ENCODE measurements at places on chromosomes 3 and 15.

DNA sequence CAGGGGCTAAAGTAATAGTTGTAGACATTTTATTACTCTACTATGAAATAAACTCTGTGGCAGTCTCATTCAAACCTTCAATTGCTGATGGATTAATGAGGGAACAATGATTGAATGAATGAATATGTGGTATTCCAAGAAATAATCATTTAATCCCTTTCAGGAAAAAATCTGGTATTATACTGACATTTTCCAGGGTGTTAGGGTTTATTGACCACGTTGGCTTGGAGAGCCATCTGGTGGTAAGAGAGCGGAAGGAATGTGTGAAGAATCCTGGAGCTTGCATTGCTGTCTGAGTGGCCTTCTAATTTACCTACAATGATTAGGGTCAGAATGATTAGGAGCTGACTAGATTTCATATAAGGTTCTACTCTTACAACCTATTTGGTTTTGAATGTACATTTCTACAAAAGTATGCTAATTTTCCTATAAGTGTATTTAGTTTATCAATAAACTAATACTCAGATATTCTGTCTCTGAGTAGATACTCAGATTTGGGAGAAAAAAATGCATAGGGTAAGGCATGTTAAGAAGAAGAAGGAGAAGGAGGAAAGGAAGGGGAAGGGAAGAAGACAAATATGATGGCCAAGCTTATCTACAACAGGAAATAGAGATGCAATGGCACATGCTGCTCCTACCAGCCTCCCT lies 249.9 kb downstream of the ROBO1 start:
- DNase-seq, result peak; percentile 47

DNA sequence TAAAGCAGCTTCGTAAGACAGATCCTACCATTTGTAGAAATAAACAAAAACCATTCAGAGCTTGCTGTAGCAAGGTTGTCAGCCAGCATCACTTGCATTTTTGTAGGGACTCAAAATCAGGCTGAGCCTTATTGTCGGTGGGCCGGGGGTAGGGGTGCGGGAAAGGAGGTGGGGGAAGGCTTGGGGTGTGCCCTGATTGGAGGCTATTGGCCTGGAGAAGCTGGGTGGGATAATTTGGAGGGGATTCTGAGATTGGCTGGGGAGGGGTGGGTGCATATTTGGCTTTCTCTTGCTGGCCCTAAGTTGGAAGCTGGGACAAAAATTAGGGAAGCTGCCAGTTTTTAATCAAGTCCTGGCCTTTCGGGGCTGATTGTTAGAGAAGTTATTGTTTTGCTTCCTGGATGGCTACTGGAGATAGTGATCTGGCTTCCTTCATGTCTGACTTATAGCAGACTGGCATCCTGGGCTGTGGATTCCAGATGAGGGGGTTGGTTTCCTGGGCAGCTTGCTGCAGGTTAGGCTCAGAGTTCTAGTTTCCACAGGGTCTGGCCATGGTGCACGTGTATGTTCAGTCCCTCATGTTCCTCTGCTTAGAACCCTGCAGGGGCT lies 22.8 kb downstream of the STOML1 start:
- DNase-seq, result no peak

GRCh38 chr15:42338500-42338899 lies 20.8 kb upstream of the CAPN3 start:
- no peak for DNase-seq

DNA sequence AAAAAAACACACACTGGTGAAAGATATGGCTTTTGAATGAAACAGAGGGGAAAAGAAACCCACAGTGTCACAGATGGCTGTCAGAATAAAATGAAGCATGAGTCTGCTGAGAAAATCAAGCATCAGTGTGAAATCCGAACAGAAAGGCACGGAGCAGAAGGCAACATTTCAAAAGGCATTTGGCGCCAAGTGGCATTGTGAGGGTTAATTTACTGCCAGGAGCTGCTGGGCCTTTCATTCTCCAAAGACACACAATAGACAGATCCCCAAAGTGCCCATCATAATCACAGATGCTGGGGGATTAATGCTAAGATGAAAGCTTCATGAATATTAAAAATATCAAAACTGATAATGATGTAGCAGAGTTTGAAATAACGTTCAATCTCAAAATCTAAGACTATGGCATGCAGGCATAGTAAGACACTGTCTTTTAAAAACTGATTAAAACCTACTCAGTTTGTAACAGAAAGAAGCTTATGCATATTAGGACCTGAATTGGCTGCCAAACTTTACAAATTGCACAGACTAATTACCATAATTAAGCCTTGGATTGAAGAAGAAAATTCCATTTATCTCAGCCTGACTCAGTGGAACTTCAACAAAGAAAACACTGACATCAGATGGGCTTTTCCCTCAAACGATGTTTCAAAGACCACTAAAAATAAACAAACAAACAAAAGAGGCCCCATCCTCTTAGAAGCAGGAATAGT lies 589.2 kb downstream of the ROBO1 start:
- no peak for DNase-seq

DNA sequence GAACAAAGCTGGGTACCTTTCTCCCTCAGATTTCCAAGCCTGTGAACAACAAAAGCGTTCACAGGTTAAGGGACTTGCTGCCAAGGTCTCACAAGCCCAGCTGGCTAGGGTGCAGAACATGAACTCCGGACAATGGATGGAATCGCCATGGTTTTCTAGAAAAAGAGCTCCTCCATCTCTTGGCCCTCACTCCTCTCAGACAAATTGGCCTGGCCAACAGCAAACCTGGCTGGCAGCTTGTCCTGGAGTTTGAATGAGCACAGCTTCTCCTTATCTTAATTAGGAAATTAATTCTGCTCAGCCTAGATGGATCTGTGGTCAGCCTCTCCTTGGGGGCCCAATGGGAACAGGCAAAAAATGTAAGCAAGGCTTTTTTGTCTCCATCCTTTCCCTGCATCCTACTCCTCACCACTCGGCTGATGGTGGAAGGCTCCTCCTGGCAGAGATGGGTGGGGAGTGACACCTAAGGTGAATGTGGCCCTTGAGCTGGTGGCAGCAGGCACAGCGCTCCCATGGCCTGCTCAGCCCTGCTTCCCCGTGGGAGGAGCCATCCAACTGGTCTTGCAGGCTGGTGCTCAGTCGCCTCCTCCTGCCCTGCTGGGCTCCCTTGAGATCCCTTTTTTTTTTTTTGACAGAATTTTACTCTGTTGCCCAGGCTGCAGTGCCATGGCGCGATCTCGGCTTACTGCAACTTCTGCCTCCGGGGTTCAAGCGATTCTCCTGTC lies 5.8 kb downstream of the KLHL25 start:
- no peak for DNase-seq

- no peak for DNase-seq
These were observed 36.7 kb downstream of the SMAD3 start for GRCh38 chr15:67101911-67102598.

DNA sequence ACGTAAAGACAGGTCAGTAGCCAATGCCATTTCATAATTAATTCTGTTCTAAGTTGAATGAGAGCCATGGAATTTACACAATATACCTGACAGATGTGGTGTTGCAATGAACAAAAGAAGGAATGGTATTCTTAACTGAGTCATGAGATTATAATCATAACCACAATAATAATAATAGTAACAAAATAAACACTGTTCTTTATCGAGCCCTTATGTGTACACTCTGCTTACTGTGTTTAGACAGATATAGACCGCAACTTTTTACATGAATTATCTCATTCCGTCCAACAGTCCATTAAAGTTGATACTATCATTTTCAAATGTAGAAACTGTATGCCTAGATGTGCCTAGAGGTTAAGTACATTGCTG lies 28.2 kb upstream of the SCAANT1 start:
- no peak for DNase-seq

DNA sequence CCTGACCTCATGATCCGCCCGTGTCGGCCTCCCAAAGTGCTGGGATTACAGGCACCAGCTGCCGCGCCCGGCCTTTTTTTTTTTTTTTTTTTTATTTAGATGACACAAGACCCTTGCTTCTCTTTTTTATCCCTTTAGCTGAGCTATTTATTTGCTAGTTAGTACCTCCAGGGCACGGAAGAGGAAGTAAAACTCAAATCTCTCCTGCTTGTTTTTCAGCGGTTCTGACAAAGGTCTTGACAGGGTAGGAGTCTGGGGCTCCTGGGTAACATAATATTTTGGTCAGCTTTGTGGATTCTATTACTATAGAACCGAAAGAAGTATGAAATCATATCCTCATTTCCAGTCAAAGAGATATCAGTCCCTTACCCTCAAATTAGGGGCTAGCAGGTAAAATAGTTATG lies 44.0 kb upstream of the ETV5 start:
- no peak for DNase-seq

- no peak for DNase-seq
These were observed 426.7 kb downstream of the AGBL1 start for GRCh38 chr15:86506401-86506800.

DNA sequence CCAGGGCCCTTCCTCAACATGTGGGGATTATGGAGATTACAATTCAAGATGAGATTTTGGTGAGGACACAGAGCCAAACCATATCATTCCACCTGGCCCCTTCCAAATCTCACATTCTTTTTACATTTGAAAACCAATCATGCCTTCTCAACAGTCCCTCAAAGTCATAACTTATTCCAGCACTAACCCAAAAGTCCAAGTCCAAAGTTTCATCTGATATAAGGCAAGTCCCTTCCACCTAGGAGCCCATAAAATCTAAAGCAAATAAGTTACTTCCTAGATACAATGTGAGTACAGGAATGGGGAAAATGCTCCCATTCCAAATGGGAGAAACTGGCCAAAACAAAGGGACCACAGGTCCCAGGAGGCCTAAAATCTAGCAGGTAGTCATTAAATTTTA lies 309.5 kb upstream of the SLITRK3 start:
- no peak for DNase-seq

DNA sequence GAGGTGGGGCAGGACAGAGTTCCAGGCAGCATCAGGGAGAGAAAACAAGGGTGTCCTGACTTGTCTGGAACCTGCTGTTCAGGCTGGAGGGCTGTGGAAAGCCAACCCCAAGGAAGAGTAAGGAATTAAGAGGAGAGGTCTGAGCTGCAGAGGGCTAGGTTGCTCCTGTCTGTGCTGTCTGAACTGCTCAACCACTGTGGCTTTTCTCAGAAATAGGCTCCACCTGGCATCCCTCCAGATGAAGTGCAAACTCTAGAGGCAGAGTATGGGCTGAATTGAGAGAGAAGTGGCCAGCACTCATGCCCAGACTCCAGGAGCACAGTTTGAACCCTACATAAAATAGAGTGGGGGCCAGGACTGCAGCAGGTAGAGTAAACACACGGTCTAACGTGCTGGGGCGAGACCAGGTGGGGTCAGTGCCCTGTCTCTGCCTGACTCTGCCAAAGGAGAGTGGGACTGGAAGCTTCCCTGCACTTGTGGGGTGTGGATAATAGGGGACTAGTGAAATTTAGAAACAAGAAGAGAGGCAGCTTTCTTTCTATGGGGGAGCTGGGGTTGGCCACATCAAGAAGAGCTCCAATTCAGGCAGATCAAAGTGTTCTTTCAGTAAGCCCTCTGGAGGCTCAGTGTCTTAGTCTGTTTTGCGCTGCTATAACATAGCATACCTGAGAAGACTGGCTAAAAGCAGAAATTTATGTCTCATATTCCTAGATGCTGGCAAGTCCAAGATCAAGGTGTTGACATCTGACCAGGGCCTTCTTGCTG lies 28.0 kb upstream of the MNS1 start:
- no peak for DNase-seq

- no peak for DNase-seq
These were observed 355.1 kb downstream of the CLSTN2 start for GRCh38 chr3:140290105-140290504.

- DNase-seq, result no peak
These were observed 21.1 kb downstream of the CCDC32 start for GRCh38 chr15:40543631-40544294.

DNA sequence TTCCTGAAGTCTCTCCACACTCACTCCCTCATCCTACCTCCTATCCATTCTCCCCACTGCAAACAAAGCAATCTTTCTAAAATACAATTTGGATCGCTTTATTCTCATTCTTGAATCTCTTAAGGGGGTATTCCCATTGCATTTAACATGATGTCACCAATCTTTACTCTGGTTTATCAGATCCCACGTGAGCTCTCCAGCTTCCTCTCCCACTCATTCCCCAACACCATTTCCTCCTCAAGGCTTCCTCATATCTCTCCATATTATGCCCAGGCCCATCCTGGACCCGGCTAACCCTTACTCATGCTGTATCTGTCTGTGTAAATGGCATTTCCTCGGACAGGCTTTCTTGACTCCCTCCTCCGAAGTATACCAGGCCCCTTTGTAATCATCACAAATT lies 165.0 kb downstream of the CD47 start:
- no peak for DNase-seq

- no peak for DNase-seq
These were observed 81.7 kb downstream of the CCNL1 start for GRCh38 chr3:157078131-157078810.

- no peak for DNase-seq
These were observed 71.1 kb downstream of the SENP2 start for GRCh38 chr3:185657211-185657610.

DNA sequence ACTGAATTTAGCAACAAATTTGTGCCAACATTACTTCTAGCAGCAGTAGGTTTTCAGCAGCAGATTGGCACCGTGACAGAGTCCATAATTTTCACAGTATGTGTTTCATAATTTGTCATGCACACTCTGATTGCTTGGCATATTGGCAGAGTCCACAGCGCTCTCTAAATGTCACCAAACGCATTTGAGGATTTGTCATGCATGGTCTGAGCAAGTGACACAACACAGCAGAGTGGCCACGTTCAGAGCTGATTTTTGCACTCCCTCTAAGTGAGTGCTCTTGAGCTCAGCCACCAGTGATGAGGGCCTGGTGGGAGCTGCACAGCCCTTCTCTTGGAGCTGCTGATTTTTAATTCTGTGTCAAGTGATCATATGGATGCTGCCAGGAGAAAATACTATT lies 1270.8 kb downstream of the ROBO1 start:
- DNase-seq, result no peak

DNA sequence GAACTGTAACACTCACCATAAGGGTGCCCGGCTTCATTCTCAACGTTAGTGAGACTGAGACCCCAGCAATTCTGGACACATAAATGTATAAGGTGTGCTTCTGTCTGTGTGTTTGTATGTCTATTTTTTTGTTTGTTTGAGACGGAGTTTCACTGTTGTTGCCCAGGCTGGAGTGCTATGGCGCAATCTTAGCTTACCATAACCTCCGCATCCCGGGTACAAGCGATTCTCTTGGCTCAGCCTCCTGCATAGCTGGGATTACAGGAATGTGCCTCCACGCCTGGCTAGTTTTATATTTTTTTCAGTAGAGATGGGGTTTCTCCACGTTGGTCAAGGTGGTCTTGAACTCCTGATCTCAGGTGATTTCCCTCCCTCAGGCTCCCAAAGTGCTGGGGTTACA lies 43.3 kb upstream of the C2CD4B start:
- DNase-seq, result no peak

DNA sequence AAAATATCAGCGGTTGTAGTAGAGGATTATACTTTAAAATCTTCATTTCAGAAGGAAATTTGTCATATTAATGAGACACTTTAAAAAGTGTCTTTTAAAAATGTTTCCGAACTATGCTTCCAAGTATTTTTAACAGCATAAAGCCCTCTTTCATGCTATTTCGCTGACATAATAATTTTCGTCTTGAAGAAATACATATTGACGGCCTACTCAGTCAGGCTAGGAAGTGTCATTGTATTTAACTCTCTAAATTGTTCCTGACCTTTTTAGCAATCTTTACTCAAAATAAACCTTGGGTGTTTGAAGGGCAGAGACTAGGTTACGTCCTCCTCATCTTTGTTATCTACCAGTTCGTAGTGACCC lies 806 bp upstream of the LRRC28 start:
- DNase-seq, result peak; percentile 12

Data from neuronal stem cell (in vitro differentiated cells).